Activated gamma-delta T cell treated with Interleukin-2 at 50 U/mL for 16 hours (primary cell): ENCODE measurements at places on chromosomes 4 and X.

DNA sequence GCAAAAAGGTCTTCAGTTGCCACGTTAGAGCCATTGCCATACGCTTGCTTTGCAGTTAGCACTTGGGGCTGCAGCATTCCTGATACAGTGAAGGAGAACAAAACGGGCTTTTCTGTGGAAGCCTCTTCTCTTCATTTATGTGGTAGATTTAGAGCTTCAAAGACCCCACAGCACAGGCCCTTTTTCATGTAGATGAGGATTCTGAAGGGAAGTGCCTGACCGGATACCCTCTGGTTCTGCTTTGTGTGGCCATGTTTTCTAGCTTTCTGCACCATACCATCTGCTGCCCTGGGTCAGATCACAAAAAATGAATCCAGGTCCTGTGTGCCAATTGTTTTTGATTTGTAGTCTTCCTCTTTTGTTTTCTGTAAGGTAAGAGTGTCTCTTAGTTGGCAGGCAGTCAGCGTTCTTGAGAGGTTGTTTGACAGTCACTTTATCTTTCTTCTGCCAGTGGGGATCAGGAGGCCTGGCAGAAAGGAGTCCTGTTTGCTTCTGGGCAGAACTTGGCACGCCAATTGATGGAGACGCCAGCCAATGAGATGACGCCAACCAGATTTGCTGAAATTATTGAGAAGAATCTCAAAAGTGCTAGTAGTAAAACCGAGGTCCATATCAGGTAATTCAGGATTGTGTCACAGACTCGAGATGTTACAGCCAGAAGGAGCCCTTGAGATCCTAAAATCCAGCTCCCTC is 7.7 kb downstream of the LAP3 start:
- no peak for DNase-seq

DNA sequence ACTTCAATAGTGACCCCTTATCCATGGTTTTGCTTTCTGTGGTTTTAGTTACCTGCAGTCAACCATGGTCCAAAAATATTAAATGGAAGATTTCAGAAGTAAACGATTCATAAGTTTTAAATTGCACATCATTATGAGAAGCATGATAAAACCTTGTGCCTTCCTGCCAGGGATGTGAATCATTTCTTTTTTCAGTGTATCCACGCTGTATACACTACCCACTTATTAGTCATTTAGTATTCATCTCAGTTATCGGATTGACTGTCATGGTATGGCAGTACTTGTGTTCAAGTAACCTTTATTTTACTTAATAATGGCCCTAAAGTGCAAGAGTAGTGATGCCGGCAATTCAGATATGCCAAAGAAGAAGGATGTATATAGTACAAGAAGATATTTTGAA is 37.7 kb upstream of the TASL start:
- no peak for DNase-seq

DNA sequence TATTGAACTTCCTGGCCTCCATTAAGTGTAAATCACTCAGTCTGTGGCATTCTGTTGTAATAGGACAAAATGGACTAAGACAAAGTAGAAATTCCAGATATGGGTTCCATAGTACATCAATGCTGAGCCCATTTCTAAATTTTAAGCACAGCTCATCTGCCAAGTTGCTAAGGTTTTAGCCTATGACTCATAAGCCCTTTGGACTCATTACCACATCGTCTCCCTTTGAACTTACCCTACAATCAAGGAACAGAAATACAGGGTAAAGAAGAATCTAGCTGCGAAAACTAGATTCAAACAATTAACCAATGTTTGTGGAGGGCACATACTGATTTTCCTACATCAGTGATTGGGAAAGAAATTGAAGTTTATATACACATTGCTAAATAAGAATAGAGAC is 31.8 kb downstream of the NAA11 start:
- no peak for DNase-seq

DNA sequence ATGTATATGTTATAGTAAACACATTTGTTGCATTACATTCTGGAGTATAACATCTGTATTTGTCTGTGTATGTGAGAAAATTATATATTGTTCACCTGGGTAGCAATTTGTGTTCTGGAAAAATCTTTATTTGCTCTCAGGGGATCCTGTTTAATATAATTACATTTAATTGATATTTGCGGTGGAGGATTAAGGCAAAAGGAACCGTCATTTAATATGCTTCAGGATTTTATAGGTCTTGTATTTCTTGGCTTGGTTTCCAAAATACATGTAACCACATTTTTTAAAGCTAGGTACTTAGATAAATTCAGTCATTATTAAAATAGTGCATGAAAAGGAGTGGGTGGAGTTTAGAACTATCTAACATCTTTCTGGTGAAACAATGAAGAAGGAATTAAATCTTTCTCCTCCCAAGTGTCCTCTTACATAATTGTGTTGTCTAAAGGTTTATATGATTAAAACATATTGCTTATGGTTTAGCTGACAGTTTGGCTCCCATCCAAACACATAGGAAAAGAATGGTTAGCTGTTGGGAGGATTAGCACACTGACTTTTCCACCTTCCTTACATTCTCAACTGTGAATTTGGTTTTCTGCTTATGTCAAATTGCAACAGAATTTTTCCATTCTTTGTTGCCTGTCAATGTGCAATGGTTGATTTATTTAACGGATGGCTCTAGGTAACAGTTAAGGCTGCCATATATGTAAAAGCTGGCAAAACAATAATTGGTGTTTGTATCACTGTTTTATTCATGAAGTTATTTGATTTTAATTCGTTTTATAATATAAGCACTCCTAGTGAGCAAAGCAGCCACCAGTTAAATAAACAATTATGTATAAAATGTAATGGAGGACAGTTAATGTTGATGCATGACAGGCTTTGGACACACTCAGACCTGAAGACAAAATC is 250.8 kb upstream of the SFRP2 start:
- DNase-seq: no peak

DNA sequence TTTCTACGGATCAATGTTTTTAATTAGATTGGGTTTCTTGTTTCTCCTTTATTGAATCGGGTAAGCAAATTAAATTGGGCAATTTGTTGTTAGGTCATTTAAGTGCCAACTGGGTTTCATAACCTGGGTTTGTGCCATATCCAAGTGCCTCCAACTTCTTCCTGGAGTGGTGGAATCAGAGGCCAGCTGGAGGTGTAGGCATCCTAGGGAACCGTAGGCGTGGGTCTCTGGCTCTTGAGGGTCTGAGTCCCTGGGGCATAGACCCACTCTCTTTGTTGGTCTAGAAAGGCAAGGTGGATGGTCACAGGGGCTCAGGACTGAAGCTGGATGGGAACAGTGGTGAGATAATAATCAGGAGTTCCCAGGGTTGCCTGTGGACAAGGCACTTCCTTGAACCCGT is 18.3 kb downstream of the CNGA2 start:
- no peak for DNase-seq

DNA sequence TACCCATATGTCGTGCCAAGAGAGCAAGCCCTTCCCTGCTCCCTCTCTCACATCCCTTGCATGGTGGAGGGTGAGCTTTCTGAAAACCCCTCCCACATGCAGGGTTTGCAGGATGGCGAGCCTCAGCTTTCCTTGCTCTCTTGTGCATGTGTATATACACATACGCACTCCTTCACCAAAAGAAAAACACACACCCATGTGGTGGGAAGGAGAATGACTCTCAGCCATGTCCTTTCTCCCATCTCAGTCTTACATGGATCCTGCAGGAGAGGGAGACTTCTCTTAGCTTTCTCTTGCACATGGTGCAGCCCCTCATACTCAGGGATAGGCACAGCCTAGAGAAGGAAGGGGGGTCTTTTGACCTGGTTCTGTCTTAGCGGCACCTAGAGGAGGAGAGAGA is 81.1 kb downstream of the CLCN5 start:
- no peak for DNase-seq

- no peak for DNase-seq
Observed at GRCh38 chr4:56426273-56426672, 9.1 kb downstream of the PPAT start.

DNA sequence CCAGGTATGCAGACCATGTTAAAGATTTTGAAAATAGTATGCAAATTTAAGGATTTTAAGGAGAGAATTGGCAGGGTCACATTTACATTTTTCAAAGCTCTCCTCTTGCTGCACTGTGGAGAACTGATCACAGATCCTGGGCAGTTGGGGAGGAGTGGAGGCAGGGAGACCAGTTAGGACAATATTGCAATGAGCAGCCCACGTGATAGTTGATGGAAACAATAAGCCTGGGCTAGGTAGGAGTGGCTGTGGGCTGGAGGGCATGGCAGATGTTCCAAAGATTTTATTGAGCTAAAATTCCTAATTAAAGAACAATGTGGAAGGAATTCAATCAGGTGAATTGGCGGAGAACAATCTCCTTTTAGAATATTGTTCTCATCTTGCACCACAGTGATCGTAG is 50.6 kb downstream of the ENPEP start:
- no peak for DNase-seq

DNA sequence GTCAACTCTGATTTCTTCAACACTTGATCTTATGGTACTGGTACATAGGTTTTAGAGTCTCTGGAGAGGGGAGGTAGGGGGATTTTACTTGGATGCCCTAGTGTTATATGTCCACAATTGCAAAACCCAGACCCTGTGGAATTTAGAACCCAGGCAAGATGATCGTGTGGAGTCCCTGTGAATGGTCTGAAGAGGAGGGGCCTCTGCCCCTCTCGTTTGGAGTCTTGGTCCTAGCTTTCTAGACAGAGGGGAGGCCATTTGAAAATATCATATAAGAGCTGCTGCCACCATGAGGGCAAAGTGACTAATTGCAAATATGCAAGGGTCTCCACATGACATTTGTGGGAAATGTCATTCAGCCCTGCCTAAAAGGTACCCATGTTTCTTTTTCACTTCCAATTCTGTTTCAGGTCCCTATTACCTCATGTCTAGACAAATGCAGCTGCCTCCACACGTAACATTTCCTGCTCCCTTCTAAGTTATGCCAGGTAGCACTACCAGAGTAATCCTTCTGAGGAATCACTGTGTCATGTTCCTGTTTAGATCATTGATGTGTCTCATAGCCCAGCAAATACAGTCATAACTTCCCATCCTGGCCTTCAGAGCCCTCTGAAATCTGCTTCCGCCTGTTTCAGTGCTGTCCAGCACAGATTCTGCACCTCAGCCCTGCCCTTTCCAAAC is 126.8 kb downstream of the KLHL8 start:
- DNase-seq: peak; percentile 22

GRCh38 chrX:154827194-154828015 is 7.1 kb downstream of the SMIM9 start:
- no peak for DNase-seq

GRCh38 chrX:84248226-84248625 is 60.2 kb upstream of the RPS6KA6 start:
- no peak for DNase-seq

GRCh38 chr4:54971474-54971950 is 153.9 kb downstream of the KDR start:
- no peak for DNase-seq

DNA sequence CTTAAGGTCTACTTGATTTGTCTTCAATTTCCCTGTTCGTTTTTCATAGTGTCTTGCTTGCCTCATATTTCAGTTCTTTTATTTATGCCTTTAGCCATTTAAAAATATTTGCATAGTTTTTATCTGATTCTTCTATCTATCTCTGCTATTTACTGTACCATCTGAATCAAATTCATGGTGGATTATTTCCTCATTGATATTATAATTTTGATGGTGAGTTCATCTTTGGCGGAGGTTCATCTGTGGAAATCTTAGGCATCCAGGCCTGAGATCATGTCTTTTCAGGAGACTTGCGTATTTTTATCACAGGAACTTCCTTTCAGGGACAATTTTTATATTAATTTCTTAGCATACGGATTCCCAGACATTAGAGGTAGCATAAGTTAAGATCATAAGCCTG is 275.2 kb downstream of the STPG2 start:
- no peak for DNase-seq

DNA sequence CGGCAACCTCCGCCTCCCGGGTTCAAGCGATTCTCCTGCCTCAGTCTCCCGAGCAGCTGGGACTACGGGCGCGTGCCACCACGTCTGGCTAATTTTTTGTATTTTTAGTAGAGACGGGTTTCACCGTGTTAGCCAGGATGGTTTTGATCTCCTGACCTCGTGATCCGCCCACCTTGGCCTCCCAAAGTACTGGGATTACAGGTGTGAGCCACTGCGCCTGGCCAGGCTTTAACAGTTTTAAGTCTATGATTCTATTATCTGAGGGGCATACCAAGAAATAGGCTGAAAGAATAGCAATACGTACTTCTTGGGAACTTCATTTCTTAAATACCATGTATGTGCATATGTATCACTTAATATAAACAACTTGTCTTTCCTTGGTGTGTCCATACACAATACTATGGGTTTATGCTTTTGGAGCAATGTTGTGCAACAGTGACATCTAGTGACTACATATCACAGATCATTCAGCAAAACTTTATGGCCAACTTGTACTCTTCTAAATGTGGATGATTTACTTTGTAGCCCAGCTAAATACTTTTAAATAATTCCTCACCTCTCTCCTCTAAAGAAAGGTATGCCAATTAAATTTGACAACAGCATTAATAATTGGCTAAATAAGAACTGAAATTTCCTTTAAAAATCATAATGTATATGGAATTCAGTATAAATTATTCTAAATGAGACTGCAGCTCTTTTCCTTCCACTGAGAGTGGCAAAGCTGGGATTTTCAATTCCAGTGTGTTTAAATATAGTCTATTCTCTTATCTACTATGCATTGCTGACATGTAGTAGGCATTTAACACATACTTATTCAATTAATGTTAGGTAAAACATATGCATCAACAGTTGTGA is 10.4 kb downstream of the SLC9B1 start:
- DNase-seq: no peak

GRCh38 chr4:54318904-54319303 is 89.8 kb downstream of the PDGFRA start:
- no peak for DNase-seq

- DNase-seq: no peak
Observed at GRCh38 chr4:37991623-37992410, 31.6 kb downstream of the PTTG2 start.

- DNase-seq: no peak
Observed at GRCh38 chrX:34875204-34875603, 67.4 kb upstream of the FAM47B start.

DNA sequence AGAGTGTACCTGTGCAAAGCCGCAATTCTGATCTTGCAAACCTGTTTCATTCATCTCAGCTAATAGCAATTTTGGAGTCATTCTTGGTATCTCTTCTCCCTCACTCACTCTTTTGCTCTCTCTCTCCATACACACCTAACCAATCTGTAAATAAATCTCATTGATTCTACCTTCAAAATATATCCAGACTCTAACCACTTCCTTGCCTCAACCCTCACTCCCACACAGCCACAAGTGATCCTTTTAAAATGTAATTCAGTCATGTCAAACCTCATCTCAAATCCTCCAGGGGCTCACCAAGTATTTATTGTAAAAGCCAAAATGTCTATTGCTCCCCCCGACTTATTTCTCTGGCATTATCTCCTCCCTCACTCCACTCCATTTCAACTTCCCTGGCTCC is 51.7 kb upstream of the SLC10A4 start:
- no peak for DNase-seq
